ENCODE measurements at places on chromosomes 7 and 10.

DNA sequence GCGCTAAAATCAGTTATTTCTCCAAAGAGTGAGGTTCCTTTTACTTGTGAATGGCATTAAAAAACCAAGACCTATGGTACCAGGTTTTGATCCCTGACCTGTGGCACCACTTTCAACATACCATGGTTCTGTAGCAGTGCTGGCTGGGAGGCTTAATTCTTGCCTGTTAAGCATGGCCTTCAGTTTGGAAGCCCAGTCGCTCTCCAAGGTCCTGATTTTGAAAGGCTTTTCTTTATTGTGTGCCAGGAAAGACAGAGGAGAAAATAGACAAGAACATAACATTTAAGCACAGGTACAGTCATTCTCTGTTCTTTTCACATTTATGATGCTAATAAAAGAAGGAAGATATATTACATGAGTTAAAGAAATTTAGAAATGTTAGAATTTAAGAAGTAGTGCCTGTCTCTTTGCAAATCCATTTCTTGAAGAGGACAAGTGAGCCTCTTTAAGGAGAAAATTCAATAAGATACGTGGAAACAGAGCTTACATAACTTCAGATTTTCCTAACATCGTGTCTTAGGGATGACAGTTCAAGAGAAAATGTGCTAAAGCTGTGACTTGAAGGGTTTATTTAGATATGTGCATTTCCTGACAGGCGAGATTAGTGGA is 357.6 kb downstream of the DPP6 start:
- DNase-seq, result no peak

GRCh38 chr10:100303724-100304319 is 17.3 kb upstream of the BLOC1S2 start:
- no peak for DNase-seq

GRCh38 chr7:50119815-50120637 is 27.0 kb upstream of the ZPBP start:
- DNase-seq, result no peak

GRCh38 chr10:99344715-99345114 is 15.6 kb downstream of the CNNM1 start:
- DNase-seq, result no peak

GRCh38 chr10:26543567-26544306 is 105.6 kb downstream of the APBB1IP start:
- DNase-seq, result no peak

GRCh38 chr10:130045801-130046321 is 64.8 kb downstream of the C10orf143 start:
- no peak for DNase-seq

DNA sequence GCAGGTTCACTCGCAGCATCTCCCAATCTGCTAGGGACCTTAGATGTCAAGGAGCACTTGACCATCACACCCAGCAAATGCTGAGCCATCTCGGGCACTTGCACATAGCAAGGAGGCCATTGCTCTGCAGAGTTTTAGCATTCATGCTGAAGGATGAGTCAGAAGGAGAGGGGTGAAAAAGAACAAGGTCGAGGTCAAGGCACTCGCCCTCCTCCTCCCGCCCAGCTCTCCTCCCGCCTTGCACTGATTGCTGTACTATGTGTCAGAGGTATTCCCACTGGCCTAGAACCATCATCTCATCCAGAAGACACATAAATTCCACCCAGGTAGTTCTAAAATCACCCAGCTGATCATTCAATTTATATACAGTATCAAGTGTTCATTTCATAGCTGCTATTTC is 255.1 kb upstream of the SP4 start:
- no peak for DNase-seq

DNA sequence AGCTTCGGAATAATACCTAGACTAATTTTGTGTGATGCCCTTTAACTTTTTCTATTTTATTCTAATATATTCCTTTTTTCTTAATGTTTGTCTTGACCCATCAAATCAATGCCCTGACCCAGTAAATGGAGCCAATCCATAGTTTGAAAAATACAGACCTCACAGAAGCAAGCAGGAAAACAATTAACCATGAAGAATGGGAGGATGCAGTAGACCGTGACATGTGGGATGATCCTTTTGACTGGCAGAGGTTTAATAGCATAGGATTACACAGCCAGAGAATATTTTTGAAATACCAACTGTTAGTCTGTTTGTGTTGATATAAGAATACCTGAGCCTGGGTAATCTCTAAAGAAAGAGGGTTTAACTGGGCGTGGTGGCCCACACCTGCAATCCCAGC is 142.6 kb upstream of the NEBL start:
- no peak for DNase-seq

GRCh38 chr7:6725003-6725402 is 18.3 kb upstream of the ZNF12 start:
- no peak for DNase-seq

- DNase-seq, result no peak
Measured at GRCh38 chr7:42029405-42029804, 207.6 kb downstream of the GLI3 start.

DNA sequence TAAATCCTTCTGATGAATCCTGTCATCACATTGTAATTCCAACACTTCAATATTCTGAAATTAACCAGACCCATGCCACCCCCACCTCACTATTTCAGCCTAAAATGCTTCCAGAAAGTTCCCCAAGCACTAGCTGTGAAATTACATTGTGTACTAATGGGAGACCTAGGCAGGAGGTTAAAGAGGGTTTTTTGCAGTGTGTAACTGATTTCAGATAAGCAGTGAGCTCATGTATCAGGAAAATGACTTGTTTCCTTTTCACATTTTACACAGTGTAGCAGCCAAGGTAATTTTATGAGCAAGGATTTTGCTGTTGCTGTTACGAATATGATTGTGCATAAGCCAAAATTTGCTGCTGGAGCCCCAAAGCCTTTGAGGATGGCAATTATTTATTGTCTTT is 129.0 kb downstream of the INHBA start:
- no peak for DNase-seq

GRCh38 chr7:94003446-94004023 is 620 bp downstream of the BET1 start:
- DNase-seq, result peak; percentile 13

DNA sequence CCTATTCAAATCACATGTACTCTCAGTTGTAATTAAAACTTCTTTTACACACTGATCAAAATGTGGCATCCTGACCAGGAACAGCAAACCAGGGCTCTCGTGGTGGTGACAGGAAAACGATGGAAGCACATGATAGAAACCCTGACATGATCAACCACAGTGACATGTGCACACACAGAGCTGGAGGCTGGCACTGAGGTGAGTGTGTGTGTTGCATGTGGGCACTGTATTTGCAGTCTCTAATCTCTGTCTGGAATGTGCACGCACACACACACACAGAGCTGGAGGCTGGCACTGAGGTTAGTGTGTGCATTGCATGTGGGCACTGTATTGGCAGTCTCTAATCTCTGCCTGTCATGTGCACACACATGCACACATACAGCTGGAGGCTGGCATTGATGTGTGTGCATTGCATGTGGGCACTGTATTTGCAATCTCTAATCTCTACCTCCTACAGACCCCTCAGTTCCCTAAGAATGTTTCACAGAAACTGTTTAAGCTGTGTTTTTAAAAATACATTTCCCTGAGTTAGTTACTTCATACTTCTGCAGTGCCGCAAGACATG is 406.9 kb downstream of the SFMBT2 start:
- DNase-seq, result no peak

DNA sequence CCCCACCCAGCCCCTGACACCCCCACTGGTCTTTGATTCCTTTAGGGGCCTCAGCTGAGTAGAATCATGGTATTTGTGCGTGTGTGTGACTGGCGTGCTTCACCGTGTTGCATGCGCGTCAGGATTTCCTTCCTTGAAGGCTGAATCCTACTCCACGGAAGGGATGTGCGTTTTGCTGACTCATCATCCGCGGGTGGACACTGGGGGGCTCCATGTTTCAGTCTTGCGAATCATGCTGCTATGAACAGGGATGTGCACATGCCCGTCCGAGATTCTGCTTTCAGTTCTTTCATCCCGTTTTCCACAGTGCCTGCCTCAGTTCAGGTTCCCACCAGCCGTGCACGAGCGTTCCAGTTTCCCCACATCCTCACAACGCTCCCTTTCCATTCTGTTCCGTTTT is 20.9 kb upstream of the JAKMIP3 start:
- DNase-seq, result no peak

- no peak for DNase-seq
Measured at GRCh38 chr10:15293862-15294842, 76.9 kb downstream of the FAM171A1 start.

GRCh38 chr7:14602851-14603250 is 299.7 kb downstream of the DGKB start:
- no peak for DNase-seq

DNA sequence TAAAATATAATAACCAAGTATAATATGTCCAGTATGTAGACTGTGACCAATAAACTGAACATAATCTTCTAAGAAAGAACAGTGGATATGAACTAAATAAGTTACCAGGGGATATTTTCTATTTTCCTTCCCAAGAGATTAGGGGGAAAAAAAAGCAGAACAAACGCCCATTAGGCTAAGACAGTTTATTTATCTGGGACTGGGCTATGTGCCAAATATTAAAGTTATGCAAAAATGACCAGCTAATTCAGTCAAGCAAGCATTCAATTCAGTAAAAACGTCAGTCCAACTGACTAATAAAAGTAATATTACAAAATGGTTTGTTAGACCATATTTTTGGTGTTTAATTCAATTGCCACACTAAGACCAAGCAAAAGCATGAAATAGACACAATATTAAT is 122.2 kb downstream of the TSPAN12 start:
- no peak for DNase-seq

GRCh38 chr10:44513591-44513990 is 128.7 kb upstream of the CXCL12 start:
- no peak for DNase-seq

- no peak for DNase-seq
Measured at GRCh38 chr10:115802911-115803310, 470.1 kb downstream of the GFRA1 start.

- no peak for DNase-seq
Measured at GRCh38 chr7:42432644-42433043, 195.6 kb upstream of the GLI3 start.

DNA sequence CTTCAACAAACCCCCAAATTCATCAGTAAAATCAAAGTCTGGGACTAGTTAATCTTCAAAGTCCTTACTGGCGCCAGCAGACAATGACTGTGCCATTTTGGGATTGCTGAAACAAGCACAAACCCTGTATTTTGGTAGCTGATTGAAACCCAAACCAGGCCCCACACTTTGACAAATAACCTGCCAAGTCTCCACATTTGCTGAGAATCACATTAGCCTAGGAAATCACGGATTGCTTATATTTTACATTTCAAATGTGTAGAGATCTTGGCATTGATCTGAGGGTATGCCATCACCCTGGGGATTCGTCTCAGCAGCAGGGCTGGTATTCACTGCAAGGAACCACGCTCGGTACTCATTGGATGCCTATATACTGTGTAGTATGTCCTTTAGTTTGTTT is 501.1 kb downstream of the CALN1 start:
- no peak for DNase-seq

GRCh38 chr7:27933671-27934565 is 194.0 kb downstream of the TAX1BP1 start:
- no peak for DNase-seq

DNA sequence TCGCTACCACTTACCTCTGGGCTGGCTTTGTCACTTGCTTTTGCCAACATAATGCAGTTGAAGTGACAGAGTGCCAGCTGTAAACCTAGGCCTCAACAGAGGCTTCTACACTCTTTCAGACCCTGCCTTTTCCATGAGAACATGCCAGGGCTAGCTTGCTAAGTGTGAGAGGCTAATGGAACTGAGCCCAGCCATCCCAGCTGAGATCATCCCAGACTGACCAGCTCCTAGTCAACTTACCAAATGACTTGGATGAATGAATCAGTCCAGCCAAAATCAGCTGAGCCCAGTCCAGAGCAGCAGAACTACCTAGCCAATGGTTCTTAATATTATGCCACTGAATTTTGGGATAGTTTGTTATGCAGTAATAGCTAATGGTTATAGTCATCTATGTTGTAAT is 34.7 kb upstream of the MKLN1 start:
- no peak for DNase-seq

- DNase-seq, result no peak
Measured at GRCh38 chr7:48251766-48252165, 80.5 kb downstream of the ABCA13 start.

GRCh38 chr10:12513003-12513365 is 163.6 kb downstream of the CAMK1D start:
- DNase-seq, result no peak

DNA sequence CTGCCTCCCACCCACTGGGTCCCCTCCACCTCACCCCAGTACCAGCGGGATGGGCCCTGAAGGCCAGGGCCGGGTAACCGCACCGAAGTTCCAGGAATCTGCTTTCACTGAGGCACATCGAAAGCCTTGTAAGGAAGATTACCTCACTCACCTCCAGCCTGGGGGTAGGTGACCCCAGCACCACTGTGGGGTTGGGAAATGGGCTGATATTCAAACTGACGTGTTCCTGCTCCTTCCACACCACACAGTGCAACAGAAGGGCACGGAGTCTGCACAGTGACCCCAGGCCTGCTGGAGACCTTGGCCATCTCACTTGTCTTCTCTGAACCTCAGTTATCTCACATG is 29.8 kb downstream of the NPS start:
- DNase-seq, result no peak

GRCh38 chr7:107850216-107850615 is 40.8 kb upstream of the DLD start:
- DNase-seq, result no peak

DNA sequence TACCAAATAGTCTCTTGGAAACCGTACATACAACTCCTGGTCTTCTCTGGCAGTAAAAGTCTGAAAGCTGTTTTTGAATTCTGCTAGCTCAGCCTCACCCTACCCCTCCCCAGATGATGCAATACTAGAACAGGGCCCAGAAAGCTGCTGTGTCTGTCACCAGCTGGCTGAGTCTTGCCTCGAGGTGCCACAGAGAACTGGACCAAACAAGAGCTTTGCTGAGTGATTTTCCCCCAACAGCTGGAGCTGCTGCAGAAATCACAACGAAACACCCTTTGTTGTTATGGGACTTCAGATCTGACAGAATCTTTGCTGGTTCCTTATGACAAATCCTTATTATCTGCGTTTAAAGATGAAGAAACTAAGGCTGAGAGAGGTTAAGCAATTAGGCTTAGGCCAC is 134.1 kb downstream of the SPAG6 start:
- no peak for DNase-seq

GRCh38 chr10:110151971-110152370 is 55.4 kb upstream of the MXI1 start:
- no peak for DNase-seq

GRCh38 chr7:81704595-81704994 is 65.3 kb downstream of the HGF start:
- no peak for DNase-seq
